ENCODE measurements at places on chromosomes 3 and 15.

DNA sequence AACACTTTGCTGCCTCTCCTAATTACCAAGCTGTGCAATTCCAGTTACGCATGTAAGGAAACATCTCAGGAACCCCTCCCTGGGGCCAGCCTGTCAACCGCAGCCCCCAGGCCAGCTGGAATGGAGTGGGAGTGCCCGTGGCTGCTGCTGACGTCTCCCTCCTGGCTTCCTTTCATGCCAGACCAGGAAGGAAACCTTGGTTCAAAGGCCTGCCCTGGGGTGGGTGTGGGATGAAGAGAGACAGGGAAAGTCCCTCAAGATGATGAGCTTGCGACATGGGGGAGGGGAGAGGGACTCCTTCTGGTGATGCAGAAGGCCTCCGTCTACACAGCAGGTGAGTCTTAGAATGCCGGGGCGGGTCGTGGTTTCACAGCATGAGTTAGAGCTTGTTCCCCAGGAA lies 11.4 kb upstream of the CYP11A1 start:
- DNase-seq: no peak

DNA sequence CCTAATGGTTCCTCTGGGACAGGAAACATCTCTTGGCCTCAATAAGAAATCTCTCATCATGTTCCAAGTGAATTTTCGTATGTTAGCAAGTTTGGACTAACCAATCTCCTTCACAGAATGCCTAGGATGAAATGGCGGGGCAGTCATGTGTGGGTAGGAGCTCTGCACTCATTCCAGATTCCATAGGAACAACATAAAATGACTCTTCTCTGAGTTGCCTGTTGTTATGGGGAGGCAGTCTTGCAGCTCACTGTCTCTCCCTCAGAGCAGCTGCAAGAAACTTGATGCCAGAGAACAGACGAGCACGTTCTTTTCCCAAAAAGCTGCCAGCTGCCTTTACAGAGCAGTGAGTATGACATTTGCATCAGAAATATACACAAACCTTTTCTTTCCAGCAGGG lies 34.1 kb downstream of the SPATA12 start:
- no peak for DNase-seq

- DNase-seq: no peak
Measured at GRCh38 chr3:58417075-58417474, 16.6 kb downstream of the PDHB start.

GRCh38 chr3:53730576-53730975 lies 115.6 kb downstream of the CHDH start:
- no peak for DNase-seq

GRCh38 chr3:51141573-51141972 lies 243.5 kb upstream of the MANF start:
- no peak for DNase-seq

DNA sequence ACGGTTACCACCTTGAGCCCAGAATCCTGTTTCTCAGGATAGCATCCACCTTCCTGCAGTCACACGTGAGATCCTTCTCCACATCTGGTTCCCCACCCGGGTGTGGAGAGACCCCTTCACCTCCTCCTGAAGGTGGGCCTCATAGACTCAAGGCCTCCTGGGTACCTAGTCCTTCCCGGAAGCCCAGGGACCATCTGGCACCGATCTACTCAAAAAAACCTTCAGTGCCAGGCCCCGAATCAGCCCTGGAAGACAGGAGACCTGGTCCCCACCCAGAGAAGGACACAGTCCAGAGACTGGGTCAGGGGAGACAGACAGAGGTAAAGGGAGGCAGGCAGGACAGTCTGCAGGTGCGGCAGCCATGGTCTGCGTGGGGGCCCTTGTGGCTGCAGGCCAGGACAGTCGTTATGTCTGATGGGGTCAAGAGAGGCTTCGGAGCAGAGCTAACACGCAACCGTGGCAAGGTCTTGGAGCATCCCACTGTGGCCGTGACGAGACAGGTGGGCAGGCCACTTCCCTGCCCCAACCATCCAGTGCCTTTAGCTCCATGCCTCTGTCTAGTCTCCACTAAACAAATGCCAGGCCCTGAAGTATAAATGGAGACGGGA lies 112.2 kb upstream of the ABHD17C start:
- DNase-seq: no peak

- no peak for DNase-seq
Measured at GRCh38 chr3:97552186-97552585, 212.4 kb upstream of the ARL6 start.

- DNase-seq: no peak
Measured at GRCh38 chr3:56969851-56970250, 90.6 kb upstream of the SPATA12 start.

GRCh38 chr15:70547846-70548487 lies 215.4 kb downstream of the UACA start:
- no peak for DNase-seq

- no peak for DNase-seq
Measured at GRCh38 chr3:152046280-152046679, 172.8 kb downstream of the SUCNR1 start.

- no peak for DNase-seq
Measured at GRCh38 chr3:31027191-31027761, 132.8 kb upstream of the GADL1 start.

- no peak for DNase-seq
Measured at GRCh38 chr3:125481786-125482185, 38.2 kb downstream of the SNX4 start.

GRCh38 chr15:33104212-33104611 lies 90.3 kb downstream of the FMN1 start:
- DNase-seq: no peak

DNA sequence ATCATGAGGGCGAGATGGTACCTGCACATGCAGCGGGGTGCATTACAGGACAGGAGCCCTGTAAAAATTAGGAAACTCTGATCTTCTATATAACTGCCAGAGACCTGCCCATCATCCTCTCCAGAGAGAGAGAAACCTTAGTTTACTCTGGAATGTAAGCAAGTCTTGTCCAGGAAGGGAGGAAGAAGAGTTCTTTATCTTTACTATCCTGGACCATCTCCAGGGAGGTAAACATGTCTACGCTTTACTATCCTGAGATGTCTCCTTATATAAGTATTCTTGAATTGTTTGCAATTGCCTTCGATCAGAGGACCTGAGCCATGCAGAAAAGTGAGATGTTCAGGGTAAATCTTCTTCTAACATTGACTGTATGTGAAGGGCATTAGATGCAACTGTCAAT lies 12.7 kb upstream of the HACD2 start:
- no peak for DNase-seq

DNA sequence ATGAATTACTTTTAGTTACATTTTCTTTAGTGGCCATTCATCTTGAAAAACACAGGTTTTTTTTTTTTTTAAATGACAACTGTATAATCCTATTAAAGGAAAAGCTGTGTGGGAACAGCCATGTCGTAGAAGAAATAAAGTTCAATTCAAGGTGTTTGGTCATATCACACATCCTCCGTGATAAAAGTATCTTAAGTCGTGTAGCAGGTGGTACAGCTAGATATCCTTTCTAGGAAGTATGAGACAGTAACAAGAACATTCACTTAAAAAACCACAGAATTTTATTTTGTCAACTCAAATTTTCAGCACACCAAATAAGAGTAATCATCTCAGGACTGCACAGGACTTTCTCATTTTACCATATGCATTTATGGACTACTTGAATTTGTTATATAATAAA lies 16.1 kb downstream of the ZDHHC23 start:
- DNase-seq: no peak

GRCh38 chr15:100355342-100355741 lies 13.6 kb upstream of the ADAMTS17 start:
- no peak for DNase-seq

DNA sequence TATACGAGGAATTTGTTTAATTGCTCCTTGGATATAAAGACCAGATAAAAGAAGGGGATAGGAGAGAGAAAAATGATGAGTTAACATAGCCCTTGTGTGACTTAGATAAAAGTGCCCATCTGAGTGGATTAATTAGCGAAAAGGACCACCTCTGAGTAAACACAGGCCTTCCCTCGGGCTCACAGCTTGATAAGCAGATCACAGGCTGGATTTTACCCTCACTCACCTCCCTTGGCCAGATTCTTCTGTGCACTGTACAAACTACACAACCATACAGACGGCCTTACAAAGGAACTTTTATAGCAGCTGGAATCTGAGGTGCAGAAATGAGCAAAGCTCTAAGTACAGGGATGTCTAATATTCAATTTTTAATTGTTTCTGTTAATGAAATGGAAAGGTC lies 112.4 kb upstream of the STT3B start:
- DNase-seq: no peak

DNA sequence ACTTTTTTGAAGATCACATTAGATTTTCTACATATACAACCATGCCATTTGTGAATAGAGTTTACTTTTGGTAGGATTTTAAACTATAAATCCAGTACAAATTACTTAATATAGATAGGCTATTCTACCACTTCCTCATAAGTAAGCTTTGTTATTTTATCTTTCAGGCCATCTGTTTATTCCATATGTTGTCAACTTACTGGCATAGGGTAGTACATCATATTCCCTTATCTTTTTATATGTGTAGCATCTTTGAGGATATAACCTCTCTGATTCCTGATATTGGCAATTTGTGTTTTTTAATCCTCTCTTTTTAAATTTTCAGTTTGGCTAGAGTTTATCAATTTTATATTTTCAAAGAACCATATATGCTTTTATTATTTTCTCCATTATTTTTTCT lies 515.4 kb downstream of the DIPK2A start:
- no peak for DNase-seq

DNA sequence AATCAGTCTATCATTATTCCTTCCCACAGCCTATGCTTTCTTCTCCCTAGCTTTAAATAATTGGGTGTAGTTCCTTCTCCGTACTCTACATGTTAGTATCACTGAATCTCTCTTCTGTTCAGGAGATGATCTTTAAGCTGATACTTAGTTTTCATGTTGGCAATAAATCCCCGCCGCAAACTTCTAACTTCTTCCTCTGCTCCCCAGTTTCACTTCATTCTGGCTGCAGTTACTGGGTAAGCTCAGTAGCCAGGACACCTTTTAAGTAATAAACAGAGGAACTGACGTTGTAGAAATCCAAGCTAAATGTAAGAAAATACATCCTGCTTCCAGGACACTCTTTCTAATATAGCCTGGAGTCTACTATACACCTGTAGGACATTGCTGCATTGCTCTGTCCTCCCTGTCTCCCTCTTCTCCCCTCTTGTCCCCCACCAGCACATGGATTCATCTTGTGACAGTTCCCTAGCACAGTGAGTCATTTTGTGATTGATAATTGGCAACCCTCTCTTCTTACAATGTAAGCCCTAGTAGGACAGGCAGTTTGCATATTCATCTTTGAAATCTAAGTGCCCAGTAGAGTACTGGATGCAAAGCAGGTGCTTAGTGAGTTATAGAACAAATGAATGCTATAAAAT lies 598.2 kb downstream of the UNC13C start:
- no peak for DNase-seq

- DNase-seq: no peak
Measured at GRCh38 chr3:124826703-124827102, 60.5 kb downstream of the ITGB5 start.

- no peak for DNase-seq
Measured at GRCh38 chr3:28564211-28564610, 215.6 kb upstream of the AZI2 start.

DNA sequence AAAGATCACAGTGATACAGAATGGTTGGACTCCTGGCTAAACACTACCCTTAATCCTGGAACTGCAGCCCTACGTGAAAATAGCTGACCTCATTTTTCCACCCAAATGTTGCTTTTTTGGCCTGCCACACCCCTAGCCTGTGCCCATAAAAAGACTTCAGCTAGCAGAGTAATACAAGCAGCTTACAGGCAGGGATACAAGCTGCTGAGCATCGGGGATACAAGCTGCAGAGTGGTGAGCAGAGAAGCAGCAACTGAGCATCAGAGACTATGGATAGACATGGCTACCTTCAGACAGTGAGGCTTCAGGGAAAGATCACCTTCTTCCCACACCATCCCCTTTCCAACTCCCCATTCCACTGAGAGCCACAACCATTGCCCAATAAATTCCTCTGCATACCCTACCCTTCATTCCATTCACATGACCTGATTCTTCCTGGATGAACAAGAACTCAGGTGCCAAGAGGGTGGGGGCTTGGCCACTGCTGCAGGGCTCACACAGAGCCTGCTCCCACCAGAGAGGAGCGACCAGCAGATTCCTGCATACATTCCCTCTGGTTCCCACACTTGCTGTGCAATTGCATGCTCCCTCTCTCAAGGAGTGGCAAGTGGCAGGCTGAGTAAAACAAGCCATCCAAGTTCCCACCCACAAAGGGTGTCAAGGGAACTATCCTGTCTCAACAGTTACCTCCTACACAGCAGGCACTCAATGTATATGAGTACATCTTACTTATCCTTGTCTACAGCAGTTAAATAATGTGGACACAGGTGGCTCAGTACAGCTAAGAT lies 217.5 kb downstream of the ALCAM start:
- no peak for DNase-seq

GRCh38 chr3:15050405-15051092 lies 14.6 kb downstream of the MRPS25 start:
- DNase-seq: no peak

GRCh38 chr3:136380530-136380929 lies 130.4 kb downstream of the PCCB start:
- no peak for DNase-seq

DNA sequence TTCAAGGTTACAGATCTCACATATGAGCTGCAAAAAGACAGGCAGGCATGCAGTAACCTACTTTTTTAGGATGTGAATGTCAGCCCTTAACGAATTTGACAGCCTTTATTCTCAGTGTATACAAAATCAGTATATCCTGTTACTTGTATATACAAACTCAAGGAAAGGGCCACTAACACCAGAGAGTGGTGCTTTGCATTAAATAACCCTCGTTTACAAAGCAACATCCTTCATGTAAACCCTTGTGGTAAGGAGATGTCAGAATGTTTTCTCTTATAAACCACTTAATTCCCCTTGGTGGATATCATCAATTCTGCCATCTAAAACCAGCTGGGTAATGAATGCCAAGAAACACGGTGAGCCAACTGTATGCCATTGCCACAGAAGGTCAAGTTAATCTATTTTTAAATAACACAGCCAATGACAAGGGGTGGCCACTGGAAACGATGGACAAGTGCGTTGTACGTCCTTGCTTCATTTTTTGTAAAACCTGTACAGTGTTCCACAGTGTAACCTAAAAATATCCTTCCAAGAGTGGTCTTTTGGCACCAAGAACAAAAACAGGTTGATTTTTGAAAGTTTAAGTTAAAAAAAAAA lies 7.5 kb downstream of the MAGI1 start:
- no peak for DNase-seq

- peak; percentile 19 for DNase-seq
Measured at GRCh38 chr3:55899887-55900286, 412.8 kb upstream of the WNT5A start.

GRCh38 chr3:125556314-125556713 lies 36.3 kb upstream of the SNX4 start:
- DNase-seq: no peak

DNA sequence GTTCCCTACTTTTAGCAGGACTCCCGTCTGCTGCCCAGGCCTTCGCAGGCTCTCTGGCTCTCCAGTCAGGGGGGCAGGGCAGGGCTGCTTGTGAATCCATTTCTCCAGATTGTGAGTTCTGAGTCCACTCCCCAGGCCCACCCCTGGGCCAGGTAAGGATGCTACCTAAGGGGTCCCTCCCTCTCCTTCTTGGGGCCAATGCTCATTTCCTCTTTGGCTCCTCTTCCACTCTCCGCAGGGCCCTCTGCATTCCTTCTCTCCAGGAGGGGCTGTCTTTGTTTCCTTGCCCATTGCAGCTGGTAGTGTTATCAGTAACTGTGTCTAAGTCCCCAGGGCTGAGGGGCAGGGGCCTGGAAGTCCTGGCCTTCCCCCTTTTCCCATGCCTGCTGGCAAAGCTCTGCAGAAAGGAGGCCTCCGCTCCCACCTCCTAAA lies 13.0 kb upstream of the CACNA2D2 start:
- DNase-seq: no peak
